ENCODE measurements at places on chromosomes 13 and 19.

DNA sequence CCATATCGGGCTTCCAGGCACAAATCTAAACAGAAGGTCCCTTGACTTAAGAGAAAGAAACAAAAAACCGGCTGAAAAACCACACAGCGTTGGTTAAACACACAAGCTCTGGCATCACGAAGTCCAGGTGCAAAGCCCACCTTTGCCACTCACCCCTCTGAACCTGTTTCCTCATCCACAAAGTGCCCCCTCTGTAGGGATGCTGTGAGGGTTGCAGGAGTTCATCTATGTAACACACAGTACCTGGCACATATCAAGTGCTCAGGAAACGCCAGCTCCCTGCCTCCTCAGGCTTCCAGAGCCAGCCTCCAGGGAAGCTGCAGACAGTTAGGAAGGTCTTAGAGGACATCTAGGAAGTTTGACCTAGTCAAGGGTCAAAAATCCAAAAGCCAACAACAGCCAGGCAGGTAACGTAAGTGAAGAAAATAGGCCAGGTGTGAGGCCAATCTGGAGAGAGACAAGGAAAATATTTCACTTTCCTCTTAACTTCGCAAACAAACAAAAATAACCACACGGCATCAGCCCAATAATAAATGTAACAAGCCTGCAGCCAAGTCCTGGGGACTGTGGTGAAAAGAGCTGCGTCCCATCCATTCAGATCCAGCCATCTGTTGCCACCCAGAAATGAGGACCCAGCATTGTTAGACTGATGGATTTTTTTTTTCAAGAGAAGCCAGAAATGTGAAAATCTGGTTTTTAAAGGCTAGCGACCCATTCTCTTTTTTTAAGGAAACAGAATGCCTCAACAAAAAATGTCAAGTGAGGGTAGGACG, 10.0 kb downstream of the KDELR1 start:
- DNase-seq, result no peak

DNA sequence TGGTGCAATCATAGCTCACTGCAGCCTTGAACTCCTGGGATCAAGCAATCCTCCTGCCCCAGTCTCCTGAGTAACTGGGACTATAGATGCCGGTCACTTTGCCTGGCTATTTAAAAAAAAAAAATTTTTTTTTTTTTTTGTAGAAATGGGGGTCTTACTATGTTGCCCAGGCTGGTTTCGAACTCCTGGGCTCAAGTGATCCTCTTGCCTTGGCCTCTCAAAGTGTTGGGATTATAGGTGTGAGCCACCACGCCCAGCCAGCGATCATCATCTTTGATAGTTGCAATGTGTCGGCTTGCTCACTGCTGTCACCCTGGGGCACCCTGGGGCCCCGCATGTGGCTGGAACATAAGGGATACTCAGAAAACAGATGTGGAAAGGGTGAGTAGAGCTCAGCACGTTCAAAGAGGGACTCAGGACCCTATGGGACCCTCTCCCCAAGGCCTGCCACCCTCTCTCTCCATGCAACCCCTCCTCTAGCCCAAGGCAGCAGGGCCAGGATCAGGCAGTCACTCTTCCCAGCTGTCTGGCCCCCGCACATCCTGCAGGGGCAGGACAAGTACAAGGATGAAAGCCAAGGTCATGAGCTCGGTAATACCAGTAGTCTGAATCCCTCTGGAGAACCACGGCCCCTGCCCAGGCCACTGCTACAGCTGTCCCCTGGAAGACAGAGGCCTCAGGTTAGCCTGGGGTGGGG, 6.5 kb upstream of the CCL25 start:
- DNase-seq, result no peak

- DNase-seq, result no peak
These were observed 921 bp upstream of the POLD1 start for GRCh38 chr19:50383001-50383851.

DNA sequence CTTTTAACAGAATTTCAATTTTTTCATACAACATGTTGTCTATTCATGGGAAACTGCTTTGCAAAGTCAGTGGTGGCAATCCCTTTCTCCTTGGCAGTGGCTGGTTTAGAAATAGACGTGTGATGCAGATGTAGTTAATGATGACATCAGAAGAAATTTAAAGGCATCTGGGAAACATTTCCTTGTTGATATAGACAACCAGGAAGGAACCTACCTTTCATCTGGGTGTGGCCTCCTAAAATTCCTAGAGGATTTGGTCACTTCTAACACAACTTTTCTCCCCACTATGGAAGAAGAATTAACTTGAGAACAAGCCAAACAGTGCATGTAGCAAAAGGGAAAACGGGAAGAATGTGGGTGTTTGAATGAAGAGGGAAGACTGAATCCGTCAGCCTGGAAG, 102.8 kb downstream of the EFNB2 start:
- no peak for DNase-seq

DNA sequence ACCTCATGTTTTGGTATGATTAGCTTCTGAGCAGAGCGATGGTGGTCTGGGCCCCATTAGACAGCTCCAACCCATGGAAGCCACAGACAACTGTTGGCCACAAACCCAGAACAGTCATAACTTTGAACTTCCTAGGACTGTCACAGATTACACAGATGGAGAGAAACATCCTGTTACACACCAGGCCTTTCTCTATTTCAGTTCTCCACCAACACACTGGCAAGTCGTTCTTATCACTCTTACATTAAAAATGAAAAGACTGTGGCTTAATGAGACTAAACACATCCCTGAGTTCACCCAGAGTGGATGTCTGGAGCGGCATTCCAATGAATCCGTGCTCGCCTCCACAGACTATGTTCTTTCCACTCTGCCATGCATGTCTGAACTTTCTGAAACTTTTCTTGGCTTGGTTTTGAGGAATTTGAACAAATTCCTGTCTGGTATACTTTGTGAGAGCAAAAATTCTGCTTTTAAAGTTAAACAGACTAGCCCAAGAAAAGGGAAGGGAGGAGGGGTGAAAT, 109.1 kb downstream of the NALCN start:
- DNase-seq, result no peak

GRCh38 chr13:98517576-98518310, 59.2 kb downstream of the STK24 start:
- no peak for DNase-seq

- no peak for DNase-seq
These were observed 10.6 kb downstream of the SLC15A1 start for GRCh38 chr13:98741741-98742435.

GRCh38 chr19:47391510-47392223, 27.7 kb downstream of the MEIS3 start:
- DNase-seq, result peak; percentile 93

DNA sequence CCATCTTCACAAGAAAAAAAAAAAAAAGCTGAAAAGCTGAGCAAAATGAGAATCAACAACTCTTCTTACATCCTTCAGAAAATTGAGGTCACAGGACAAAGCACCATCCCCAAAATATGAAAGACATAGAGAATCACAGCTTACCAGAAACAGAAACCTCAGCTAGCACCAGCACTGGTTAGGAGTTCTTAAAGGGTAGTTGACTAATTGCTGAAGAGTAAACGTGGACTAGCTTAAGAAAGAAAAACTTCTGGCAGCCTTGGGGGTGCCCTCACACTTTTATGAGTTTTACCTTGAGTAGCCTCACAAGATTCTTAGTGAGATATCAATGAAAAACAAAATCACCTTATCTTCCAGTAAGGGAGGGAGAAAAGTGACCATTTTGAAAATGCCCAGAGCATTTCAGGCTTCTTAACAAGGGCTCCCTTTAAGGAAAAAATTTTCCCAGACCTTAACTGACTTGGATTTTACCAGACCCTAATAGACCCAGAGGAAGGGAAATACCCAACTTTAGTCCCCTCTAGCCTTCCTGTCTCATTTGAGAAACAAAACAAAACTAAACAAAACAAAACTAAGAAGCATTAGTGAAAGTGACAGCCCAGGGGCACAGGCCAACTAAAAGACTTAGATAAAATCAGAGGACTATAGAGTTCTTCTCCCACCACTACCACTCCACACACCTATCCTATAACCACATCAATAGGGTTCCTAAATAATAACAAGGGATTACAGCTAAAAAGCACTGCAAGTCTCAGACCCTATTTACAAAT, 888.6 kb downstream of the DIAPH3 start:
- DNase-seq, result no peak

DNA sequence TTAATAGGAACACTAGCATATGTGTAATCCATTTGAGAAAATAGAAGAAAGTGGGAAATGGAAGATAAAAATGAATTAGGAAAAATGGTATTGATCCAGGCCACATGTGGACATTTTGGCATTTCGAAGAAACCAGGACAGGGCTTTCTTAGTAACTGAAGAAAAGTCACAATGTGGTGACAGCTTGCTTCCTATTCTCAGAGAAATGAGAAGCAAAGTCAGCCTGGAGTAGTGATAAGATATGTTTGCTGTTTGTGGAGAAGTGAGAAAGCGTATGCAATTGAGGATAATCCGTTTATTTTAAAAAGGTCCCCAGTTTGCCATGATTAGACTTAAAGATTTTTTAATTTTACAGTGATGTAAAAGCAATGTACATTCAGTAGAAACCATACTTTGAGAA, 127.9 kb downstream of the SLITRK6 start:
- DNase-seq, result no peak

- DNase-seq, result no peak
These were observed 426.1 kb downstream of the EFNB2 start for GRCh38 chr13:106109391-106109791.

DNA sequence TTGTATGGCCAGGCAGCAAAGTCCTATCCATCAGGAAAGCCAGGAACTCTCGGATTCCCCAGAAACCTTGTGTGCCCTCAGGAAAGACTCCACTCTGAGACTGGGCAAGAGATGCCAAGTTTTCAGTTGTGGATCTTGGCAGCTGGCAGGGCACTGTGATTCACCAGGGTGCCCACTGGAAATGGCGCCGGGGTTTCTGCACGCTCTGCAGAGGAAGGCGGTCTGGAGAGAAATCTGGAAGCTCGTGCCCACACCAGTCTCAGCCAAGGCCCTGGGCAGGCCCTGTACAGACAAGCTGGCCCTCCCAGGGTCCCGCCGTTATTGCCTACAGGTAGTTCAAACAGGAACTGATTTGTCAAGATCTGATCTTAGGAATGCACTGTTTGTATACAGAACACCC, 4.9 kb downstream of the NAPA start:
- no peak for DNase-seq

DNA sequence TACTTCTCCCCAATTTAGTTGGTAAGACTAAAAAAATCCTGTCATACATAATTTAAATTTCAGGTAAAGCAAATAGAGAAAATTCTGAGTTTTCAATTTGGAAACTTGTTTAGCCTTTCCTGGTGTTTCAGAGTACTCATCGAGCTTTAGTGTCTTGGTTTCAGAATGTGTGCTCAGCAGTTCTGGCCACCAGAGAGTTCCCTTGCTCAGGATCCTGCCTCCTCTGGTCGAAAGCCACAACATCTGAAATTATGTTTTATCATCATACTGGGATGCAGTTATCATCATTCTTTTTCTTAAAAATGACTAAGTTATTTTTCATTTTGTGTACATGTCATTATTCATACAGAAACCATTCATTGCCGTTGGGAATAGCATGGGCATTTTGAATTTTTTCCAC, 263.2 kb upstream of the SPRY2 start:
- DNase-seq, result peak; percentile 21

Data from lower leg skin (tissue), 4 donors.